ENCODE measurements at places on chromosomes 2 and 18. TPM values are rescaled to one million over a fixed set of nuclear protein-coding genes. Genes with fewer than 3 reads are reported as not detected.

GRCh38 chr2:100941646-100942240, 60.3 kb upstream of the RPL31 start:
- DNase-seq = no peak

The DYNAP gene
- 0.37 TPM for polyA plus RNA-seq

GRCh38 chr2:26552641-26553374, 74.9 kb upstream of the OTOF start:
- DNase-seq = no peak

GRCh38 chr2:218387369-218388194, 5.5 kb downstream of the SLC11A1 start:
- DNase-seq = peak; percentile 93

The IL1F10 gene
- not detected for polyA plus RNA-seq

DNA sequence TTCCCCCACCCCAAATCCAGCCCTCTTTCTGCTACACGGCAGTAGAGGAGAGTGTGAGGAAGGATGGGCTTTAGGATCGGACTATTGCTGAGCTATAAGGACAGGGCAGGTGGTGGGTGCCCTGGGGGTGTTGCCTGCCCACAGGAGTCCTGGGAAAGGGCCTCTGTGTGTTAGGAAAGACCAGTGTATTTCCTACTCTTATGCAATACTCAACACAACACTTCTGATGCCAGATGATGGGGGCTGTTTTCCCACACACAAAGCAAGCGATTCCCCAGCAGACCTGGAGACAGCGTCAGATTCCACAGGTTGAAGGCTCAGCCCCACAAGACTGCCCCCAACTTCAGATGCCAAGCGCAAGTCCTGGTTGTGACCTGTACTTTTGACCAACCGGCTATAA, 91.0 kb upstream of the LCLAT1 start:
- no peak for DNase-seq
